Posterior vena cava (tissue), 2 donors: ENCODE measurements at places on chromosomes 7 and 10. TPM values are rescaled to one million over a fixed set of nuclear protein-coding genes. Genes with fewer than 3 reads are reported as not detected.

GRCh38 chr7:18053177-18053928 is 25.7 kb upstream of the PRPS1L1 start:
- no peak for DNase-seq

- DNase-seq, result no peak
Measured at GRCh38 chr10:113992471-113993011, 51.1 kb upstream of the ADRB1 start.

DNA sequence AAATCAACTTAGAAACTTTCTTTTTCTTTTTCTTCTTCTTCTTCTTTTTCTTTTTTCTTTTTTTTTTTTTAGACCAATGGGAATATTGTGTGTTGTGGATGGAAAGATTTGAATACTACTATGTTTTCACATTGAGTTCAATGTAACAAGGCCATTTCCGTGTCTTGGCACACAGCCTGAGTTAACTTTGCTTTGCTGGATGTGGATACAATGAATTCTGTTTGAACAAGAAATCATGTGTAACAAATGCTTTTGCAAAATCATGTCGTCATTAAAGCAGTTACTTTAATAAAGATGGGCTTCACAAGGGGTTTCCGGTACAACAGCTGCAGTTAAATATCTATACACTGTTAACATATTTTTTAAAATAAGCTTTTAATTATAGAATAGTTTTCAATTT is 13.5 kb upstream of the ENTPD1 start:
- no peak for DNase-seq

DNA sequence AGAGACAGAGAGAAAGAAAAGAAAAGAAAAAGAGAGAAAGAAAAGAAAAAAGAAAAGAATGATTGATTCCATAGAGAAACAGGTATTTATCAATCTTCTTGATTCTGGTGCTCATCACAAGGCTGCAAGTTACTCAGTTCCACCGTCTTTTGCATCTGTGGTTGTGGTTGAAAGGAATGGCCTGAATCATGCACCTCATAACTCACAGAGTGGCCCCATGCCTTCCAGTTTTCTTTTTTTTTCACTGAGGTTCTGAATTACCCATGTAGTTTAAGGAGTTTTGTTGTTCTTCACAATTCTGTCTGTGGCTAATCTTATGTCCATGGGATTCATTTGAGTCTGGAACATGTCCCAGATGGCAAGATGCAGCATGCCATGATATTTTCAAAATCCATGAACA is 156.0 kb downstream of the ZNF33B start:
- no peak for DNase-seq

The SPDYE5 gene
- total RNA-seq, result not detected

- no peak for DNase-seq
Measured at GRCh38 chr10:53765311-53765710, 992.7 kb upstream of the MBL2 start.

DNA sequence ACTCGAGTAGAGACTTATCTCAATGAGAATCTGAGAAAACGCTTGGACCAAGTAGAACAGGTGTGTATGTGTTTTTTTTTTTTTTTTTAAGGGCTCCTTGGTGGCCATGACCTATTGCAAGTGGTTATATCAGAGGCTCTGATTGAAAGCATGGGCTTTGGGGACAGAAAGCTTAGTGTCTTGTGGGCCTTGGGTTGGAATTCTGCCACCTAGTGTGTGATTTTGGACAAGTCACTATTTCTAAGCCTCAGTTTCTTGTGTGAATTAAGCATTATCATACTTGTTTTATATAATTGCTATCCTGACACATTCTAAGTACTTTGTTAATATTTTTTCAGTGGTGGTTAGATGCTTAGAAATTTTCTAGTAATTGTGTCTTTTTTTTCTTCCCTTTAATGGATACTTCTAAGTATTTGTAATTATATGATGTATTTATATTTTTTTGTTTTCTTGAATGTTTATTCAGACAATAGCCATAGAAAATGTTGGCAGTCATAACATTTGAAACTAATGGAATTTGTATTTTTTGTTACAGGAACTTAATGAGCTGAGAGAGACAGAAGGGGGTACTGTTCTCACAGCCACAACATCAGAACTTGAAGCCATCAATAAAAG is 33.1 kb downstream of the SMC3 start:
- no peak for DNase-seq

DNA sequence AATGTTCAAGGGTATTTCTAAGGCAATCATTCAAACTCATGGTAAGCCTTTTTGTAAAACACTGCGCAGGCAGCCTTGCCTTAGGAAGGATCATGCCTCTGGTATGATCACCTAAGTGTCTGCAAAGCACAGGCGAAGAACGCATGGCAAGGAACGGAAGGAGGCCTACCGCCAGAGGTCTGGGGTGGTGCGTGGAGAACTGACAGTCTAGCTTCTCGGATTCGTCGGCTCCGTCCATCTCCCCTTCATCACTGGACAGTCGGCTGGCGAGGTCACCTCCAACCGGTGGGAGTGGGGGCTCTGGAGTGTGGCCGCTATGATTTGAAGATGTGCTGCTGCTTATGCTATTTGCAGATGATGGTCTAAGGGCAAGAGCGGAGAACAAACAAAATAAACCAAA is 42.6 kb upstream of the EFCAB10 start:
- DNase-seq, result peak; percentile 58

The AKR1C8 gene
- total RNA-seq, result not detected

The LRGUK gene
- total RNA-seq, result 0.79 TPM

The TES gene
- 317 TPM for total RNA-seq

GRCh38 chr10:119509909-119510451 is 32.5 kb downstream of the RGS10 start:
- no peak for DNase-seq

DNA sequence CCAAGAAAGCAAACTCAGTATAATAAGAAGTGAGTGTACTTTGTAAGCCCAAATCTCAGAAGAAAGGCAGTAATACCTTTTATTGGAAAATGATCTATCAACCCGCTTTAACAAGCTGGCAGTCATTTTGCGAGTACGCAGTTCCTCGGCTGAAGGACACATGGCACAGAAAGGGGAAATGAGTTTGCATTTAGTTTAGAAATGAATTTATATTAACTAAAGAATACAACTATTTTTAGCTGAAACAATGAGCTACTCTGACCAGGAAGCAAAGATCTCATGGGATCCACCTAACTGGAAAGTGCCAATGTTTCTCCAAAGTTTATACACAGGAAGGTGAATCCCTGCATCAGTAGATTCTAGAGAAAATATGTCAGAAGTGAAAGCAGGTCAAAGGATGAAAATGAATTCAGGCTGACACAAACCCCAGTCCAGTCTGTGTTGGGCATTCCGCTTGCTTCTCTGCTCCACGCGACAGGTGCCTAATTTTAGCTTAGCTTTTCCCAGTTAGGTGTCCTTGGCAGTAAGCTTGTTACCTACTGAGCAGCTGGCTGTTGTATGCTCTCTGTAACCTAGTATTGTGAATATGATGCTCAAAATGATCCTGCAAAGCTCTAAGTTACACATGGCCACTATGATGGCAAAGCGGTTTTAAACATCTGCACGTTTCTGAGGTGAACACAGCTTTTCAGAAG is 112.8 kb downstream of the LARP4B start:
- no peak for DNase-seq

DNA sequence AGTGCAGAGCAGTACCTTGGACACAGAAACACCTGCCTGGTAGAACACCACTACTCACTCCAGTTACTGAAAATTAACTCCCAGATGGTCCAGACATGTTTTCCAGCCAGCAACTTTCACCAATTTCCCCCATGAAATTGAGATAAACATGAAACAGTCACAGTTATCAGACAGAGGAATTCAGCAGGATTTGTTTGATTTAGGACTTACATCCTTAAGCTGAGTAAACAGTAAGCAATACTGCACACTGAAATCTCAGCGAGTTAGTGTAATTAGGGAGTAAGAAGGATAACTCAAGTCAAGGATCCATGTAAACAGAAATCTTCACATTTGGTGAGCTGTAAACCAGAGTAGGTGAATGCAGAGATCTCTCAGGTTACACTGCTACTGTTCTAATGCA is 353.5 kb downstream of the ELMO1 start:
- DNase-seq, result no peak

DNA sequence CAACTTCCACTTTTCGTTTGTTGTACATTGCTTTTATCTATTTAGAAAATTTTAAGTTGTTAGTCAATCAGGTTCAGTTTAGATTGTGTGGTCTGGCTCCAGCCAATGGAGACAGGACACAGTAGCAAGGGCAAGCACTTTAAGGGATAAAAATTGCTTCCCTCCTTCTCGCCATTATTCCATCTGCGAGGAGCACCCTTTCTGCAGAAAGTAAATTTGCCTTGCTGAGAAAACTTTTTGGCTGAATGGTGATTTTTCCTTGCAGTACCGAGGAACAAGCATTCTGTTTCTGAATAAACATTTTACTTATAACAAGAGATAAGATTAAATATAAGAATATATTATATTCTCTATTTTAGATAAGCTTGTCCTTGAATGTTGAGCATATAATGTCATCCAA is 34.5 kb downstream of the VIM start:
- DNase-seq, result no peak

GRCh38 chr7:104005197-104005596 is 15.7 kb upstream of the RELN start:
- no peak for DNase-seq

DNA sequence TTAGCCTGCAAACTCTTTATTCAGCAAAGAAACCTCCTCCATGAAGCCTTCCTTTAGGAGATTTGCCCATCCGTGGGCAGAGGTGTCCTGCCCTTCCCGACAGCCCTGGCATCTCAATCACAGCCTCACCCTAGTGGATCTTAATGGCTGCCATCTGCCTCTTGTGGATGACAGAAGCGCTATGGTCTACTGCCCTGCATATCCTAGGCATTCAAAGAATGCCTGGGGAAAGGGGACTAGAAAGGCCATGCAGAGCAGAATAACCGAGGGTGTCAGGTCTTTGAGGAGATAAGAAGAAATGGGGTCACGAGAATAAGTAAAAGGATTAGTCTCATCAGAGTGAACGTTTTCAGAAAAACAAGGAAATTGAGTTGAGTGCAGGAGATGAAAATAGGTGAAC is 57.7 kb upstream of the SPOCK2 start:
- no peak for DNase-seq

The SPDYE16 gene
- total RNA-seq, result 0.28 TPM

- DNase-seq, result no peak
Measured at GRCh38 chr10:93630625-93631557, 18.6 kb downstream of the PDE6C start.

- DNase-seq, result peak; percentile 51
Measured at GRCh38 chr7:141466151-141466904, 84.9 kb upstream of the AGK start.

The CUBN gene
- total RNA-seq, result 1.1 TPM

- no peak for DNase-seq
Measured at GRCh38 chr7:95045236-95045923, 138.0 kb downstream of the PPP1R9A start.

- no peak for DNase-seq
Measured at GRCh38 chr7:137329411-137329810, 14.1 kb downstream of the PTN start.

DNA sequence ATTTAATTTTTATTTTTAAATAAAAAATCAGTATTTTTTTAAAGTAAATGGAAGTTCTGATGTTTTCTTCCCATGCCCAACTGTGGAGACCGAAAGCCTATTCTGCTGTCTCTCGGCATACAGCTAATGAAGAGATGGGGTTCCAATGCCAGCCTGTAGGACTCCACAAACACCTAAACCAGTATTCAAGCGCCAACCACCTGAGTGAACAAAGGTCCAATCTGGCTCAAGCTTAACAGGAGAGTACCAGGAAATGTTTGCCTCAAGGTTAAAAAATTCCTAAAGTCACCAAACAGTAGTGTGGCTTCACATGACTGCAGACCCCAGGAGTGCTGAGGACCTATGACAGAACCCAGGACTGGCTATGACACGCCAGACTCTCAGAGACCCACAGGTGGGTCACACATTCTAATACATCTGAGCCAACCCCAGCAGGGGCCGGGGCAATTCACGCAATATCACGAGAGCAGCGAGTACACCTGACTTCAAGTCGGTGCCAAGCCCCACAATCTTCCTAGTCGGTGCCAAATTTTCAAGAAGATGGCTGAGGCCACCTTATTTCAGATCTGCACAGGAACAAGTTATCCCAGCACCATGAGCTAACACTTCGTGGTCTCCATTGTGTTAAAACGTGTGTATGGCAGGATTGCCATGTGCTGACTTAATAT is 31.6 kb downstream of the KIAA1549 start:
- DNase-seq, result no peak

- DNase-seq, result no peak
Measured at GRCh38 chr7:136971776-136972175, 103.3 kb downstream of the CHRM2 start.

DNA sequence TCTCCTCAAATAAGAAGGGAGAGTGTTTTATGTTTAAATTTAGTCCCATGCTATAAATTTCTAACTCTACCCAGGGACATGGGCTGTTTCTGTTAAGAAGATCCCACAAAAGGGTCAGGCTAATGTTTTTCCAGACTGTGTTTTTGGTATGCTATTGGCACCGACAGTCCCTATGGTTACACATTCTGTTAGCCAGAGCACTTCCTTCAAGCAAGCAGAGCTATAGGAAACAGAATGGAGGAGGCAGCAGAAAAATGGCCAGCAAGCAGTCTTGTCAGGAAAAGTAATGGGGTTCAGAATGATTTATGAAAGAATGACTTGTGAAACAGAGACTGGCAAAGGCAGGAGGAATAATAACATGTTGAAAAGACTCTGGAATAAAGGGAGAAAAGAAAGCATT is 44.8 kb upstream of the PHYHIPL start:
- no peak for DNase-seq

The DNA2 gene
- total RNA-seq, result 1.7 TPM

GRCh38 chr10:34475274-34475646 is 339.8 kb downstream of the PARD3 start:
- DNase-seq, result no peak

DNA sequence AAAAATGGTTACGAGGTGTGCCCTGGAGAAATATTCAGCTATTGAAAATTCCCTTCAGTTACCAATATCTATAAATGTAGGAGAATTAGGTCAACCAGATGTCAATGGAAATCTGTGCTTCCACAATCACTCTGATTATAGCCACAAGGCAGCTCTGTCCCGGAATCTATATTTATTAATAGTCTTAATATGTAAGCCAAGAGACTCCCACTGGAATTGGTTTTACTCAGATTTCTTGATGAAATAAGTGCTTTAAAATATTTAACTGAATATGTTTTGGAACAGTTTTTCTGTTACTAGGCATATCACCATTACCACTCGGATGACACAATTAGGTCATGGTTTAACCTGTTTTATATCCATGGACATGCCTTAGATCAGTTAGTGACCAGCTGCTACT is 169.6 kb downstream of the POM121L12 start:
- no peak for DNase-seq

DNA sequence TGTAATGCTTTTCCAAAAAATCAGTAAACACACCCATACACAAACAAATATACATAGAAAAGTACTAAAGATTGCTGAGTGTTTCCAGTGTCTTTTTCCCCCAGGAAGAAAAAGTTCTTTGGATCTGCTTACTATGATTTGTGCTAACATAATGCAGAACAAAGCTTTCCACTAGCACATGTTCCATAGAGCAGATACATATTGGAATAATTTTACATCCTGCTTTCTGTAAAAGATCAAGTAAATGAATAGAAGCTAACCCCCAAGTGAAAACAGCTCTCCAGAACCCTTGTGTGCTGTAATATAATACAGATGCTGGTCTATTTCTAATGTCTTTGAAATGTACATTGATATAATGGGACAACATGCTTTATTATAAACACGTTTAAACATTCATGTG is 125.5 kb downstream of the PON1 start:
- DNase-seq, result no peak
